ENCODE measurements at places on chromosomes 2 and 18.
A peak's percentile ranks its signal among the peaks of the same experiment; 100 is the strongest.

GRCh38 chr2:220837226-220837625 is 734.9 kb downstream of the EPHA4 start:
- DNase-seq: no peak

GRCh38 chr18:23499291-23499781 is 4.0 kb upstream of the RMC1 start:
- DNase-seq: no peak

- peak; percentile 58 for DNase-seq
Measured at GRCh38 chr2:84856787-84857186, 24.1 kb downstream of the TRABD2A start.

GRCh38 chr2:58732999-58733398 is 491.9 kb upstream of the FANCL start:
- DNase-seq: no peak

- no peak for DNase-seq
Measured at GRCh38 chr2:219522111-219523030, 8.1 kb downstream of the ASIC4 start.

GRCh38 chr2:52974127-52974526 is 793.5 kb upstream of the CHAC2 start:
- no peak for DNase-seq

DNA sequence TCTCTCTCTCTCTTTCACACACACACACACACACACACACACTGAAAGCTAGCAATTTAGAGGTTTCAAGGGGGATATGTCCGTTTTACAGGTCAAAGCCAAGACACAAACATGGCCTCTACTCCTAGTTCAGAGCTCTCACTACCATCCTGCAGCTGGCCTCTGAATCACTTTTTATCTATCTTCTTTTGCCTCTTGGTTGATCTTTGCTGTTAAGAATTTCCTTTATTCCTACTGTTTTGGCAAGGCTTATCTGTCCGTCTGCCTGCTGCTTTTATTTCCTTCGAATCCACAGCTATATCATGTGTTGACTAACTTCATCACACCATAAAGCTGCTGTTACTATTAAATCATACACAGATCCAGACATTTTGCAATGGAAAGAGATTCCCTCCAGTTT is 543.0 kb downstream of the PLCL1 start:
- DNase-seq: no peak
